ENCODE measurements at places on chromosomes 7 and 10. TPM values are rescaled to one million over a fixed set of nuclear protein-coding genes. Genes with fewer than 3 reads are reported as not detected.

DNA sequence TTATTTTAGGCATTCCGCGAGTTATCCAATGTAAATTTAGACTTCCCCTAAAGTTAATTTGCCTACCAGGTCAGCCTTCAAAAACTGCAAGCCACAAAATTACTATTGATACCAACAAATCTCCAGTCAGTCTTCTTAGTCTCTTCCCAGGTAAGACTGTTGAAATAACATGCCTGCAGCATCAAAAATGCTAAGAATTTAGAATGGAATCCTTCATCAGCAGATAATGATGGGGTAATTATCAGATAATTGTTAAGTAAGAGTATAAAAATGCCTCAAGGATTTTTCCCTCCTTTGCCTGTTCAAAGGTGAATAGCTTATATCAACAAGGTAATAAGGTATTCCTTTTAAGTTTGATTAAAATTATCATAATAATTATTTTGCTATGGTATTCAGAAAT, 228.5 kb downstream of the BBS9 start:
- DNase-seq: no peak
- no peaks in the 10 kb centered on the region for H3K27me3 ChIP-seq
- H3K4me3 ChIP-seq: no peak overlapping the region
- H3K36me3 ChIP-seq: no peaks in the 10 kb centered on the region

- no peaks in the 10 kb centered on the region for H3K36me3 ChIP-seq
- no peak overlapping the region for H3K4me3 ChIP-seq
- DNase-seq: no peak
- no peaks in the 10 kb centered on the region for H3K27me3 ChIP-seq
Observed at GRCh38 chr10:68655620-68656126, 65.4 kb upstream of the CCAR1 start.

GRCh38 chr7:121273467-121274167, 55.2 kb upstream of the WNT16 start:
- no peak for DNase-seq
- no peak overlapping the region for H3K4me3 ChIP-seq

The ARPC1A gene
- 119 TPM for total RNA-seq

The GRM3 gene
- not detected for total RNA-seq

- H3K27me3 ChIP-seq: no peaks in the 10 kb centered on the region
- peak overlapping the region; percentile 21 for H3K4me3 ChIP-seq
Observed at GRCh38 chr7:99677013-99677647, 2.7 kb downstream of the CYP3A5 start.

The GBX1 gene
- total RNA-seq: not detected

The BTBD16 gene
- 1.2 TPM for total RNA-seq

The GIMAP5 gene
- total RNA-seq: 30.0 TPM

DNA sequence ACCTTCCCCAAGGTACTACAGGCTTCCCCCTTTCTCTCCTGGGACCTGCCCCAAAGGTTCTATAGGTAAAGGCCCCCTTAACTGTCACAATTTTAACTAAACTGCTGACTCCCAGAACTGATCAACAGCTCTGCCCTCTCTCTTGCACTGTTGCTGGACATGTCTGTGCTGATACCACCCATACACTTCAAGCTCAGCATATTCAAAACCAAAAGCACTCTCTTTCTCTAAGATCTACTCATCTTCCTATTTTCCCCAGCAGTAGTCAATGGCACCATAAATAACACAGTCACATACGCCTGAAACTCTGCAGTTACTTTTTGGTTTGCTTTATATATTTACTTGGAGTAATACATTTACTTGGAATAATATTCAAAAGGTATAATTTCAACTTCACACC, 12.3 kb downstream of the OSBPL3 start:
- H3K27me3 ChIP-seq: no peaks in the 10 kb centered on the region
- DNase-seq: no peak
- no peaks in the 10 kb centered on the region for H3K4me1 ChIP-seq
- peak overlapping the region; percentile 53 for H3K27ac ChIP-seq

The SEMA3E gene
- 1.1 TPM for total RNA-seq

The MYO3A gene
- 3.1 TPM for total RNA-seq

DNA sequence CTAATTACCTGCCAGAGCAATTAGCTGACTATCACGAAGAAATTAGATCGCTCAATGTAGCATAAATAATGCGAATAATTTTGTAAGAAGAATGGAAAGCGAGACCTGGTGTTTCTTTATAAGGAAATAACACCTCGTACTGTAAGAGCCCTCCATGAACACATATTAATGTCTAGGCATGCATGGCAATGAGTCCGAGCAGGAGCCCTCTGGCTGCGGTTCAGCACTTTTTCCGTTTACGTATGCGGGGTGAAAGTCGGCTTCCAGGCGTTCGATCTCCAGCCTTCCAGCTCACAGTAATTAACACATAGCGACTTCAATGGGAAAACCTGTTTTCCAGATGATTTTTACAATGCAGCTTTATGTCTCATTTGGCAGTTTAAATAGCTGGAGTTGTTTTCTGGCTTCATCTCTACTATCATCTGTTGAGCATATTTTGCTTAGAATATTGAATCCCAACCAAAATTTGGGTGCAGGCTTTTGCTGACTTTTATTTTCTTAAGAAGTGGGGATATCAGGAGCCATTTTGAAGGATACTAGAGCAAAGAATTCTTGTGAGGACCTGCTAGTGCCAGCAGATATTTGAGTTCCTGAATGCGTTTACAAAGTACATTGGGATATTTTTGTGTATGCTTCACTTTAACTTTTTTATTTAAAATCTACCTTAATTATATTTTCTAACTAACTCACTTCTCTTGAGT, 7.2 kb upstream of the SP8 start:
- H3K27ac ChIP-seq: no peak overlapping the region
- H3K27me3 ChIP-seq: peaks cover 91% of the 10 kb centered on the region
- peak; percentile 56 for DNase-seq
- peaks cover 9% of the 10 kb centered on the region for H3K4me1 ChIP-seq
- no peaks in the 10 kb centered on the region for H3K36me3 ChIP-seq

GRCh38 chr10:29084681-29085307, 204.1 kb upstream of the LYZL1 start:
- H3K27ac ChIP-seq: no peak overlapping the region
- no peaks in the 10 kb centered on the region for H3K36me3 ChIP-seq
- H3K27me3 ChIP-seq: no peaks in the 10 kb centered on the region
- H3K4me3 ChIP-seq: no peak overlapping the region
- H3K4me1 ChIP-seq: no peaks in the 10 kb centered on the region
